ENCODE measurements at places on chromosomes 1 and 21.

DNA sequence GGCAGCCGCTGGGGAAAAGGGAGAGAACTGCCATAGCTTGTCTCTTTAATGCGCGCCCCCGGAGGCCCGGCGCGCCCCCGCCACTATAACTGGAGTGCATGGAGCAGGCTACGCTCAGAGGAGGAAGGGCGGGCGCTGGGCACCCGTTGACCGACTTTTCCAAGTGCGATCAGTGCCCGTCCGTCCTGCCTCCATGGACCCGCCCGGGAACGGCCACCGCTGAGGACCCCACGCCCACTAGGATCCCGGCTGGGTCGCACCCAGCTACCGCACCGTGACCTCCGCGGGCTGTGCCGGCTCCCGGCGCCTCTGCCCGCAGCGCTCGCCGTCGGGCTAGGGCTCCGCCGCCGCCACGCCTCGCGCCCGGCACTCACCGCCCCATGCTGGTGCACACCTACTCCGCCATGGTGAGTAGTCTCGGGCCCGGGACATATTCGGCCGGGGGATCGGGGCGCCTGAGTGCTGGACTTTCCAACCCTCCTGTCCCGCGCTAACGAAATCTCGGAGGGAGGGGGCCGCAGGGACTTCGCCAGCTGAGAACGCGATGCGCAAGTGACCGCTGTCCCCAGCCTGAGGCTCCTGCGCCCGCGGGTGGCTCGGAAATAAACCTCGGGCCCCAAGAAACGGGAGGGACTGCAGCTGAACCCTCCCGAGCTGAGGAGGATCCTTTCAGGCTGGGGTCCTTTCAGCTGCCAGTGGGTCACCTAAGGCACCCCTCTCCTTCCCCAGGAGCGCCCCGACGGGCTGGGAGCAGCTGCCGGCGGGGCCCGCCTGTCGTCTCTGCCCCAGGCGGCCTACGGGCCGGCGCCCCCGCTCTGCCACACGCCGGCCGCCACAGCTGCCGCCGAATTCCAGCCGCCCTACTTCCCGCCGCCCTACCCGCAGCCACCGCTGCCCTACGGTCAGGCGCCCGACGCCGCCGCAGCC, at the start of gene TFAP2E:
TFAP2E (plus strand) TSS at position 117 of the 927 bp plus-strand sequence; CDS start at position 381, 264 bp downstream.
- peak; percentile 77 for DNase-seq

GRCh38 chr1:86239490-86239889, 82.9 kb upstream of the COL24A1 start:
- DNase-seq, result no peak

DNA sequence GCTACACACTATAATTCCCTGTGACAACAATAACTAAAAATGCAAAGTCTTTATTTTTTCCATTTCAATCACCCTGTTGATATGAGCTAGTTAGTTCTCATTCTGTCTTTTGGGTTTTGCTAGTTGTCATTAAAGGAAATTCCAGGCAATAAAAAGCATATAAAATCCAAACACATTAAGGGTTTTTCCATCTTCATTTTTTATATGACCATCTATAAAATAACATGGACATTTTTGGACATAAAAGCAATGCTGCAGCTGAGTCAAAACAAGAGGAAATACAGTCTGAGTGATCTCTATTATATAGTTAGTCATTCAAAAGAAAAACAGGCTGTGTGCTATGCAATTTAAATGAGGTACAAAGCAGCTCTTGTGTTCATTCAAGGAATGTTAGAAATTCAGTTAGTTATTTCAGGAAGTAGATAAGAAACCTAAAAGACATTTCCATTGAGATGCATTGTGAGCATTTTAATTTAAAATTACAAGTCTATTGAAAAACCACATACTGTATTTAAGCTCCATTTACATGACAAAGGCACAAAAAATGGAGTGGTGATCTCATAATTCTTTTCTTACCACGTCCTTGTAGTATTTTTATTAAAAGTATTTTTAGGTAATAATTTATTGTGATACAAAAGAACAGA, 67.3 kb upstream of the BCL10 start:
- no peak for DNase-seq

DNA sequence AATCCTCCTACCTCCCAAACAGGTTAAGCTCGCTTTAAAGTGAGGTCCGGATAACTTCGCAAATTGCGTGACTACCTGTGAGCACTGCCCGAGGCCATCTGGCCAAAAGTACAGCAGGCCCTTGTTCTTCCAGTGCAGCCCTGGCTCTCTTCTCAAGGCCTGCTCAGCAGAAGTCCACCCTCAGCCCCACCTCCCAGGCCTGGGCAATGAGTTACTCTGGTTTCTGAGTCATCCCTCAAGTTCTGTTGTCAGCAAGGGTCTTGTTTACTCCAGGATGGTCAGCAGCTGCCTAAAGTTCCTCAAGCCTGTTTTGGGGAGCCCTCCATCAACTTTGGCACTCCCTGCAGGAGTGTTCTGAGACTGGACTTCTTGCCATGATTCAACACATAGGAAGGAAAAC, 101.7 kb downstream of the BCAR3 start:
- no peak for DNase-seq

GRCh38 chr1:113677250-113678158, 81.8 kb downstream of the PHTF1 start:
- DNase-seq, result peak; percentile 73

DNA sequence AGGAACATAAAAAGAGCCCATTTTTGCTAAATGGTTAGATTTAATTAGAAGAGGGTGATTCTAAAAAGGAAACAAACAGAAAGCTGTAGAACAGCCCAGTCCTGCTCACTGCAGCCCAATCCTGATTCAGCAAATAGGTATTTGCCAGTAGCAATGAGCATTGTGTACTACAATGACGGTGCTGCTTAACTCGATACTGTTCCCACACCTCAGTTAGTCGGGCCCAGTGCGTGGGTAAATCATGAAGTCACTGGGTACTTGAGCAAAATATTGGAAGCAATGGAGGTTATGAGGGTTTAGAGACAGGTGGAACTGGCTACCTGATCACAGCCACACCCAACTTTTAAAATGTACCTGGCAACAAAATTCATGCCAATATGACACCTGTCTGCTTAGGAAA, 101.5 kb upstream of the ADGRL2 start:
- DNase-seq, result no peak

GRCh38 chr1:24105368-24106160, 6.4 kb downstream of the MYOM3 start:
- DNase-seq, result no peak

DNA sequence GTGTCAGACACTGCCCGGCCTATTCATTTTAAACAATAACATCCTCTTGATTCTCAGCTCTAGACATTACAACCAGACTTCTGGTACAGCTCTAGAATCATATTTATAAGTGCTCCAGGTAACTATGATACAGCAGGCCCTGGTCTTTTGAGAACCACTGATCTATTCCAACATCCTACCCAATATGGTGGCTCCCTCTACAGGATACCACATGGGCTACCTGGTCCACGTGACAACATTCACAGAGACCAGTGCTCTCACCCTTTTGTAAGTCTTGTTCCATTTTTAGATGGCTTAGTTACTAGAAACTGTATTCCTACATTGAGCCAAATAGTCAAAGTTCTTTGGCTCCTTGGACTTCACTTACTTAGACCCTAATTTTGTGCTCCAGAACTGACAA, 102.9 kb downstream of the PTPN14 start:
- DNase-seq, result no peak

DNA sequence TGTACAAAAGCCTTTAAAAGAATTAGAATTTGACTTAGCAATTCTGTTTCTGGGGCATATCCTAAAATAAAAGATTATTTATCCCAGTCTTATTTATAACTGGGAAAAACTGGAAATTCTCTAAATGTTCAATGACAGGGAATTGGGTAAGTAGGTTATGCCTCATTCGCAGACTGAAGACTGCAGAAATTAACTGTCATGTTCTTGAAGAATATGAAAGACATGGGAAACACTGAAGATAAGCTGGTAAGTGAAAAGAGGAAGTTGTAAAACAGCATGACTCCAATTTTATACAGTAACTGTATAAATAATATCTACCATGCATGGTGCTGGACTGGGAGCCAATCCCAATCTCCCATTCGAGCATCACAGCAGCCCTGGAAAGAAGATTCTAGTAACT, 50.6 kb upstream of the SLC2A1 start:
- DNase-seq, result no peak

GRCh38 chr1:167110586-167110985, 16.7 kb downstream of the STYXL2 start:
- DNase-seq, result no peak

DNA sequence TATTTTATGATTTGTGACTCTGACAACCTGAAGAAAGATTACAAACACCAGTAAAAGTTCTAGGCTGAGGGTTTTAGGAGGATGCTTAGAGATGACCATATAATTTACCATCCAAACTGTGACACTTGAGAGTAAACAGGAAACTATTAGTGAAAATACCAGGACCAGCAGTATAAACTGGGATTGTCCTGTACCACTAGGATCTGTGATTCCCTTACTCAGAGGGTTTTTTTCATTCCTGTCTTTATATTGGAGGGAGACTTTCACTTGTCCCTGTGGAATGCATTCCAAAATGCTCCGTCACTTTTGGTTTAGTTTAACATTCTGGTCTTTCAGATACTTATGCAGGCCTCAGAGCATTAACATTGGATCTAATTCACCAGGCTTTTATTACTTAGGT, 482.9 kb downstream of the PTBP2 start:
- no peak for DNase-seq

GRCh38 chr1:168966217-168966616, 140.3 kb upstream of the ATP1B1 start:
- no peak for DNase-seq

Data from eye (tissue), 1 donor.